ENCODE measurements at places on chromosomes 5 and 9. TPM values are rescaled to one million over a fixed set of nuclear protein-coding genes. Genes with fewer than 3 reads are reported as not detected.

Gene EGFL7
- 54.2 TPM for total RNA-seq

DNA sequence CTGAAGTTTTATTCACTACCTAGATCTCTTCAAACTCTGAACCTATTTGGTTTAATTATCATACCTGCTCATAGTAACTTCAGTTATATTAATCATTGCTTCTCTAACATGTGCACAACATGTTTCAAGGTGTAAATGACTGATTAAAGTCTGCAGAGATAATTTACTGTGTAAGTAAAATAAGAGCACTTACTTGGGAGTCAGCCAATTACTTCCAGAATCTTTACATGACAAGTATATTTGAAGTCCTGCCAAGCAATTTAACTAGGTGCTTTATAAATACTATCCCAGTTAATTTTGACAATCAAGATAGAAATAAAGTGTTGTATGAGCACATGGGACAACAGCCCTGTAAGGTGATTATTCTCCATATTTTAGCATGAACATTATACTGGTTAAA, 109.9 kb downstream of the RFX3 start:
- DNase-seq = no peak
- H3K4me3 ChIP-seq = no peak overlapping the region
- H3K4me1 ChIP-seq = no peaks in the 10 kb centered on the region
- no peaks in the 10 kb centered on the region for H3K27me3 ChIP-seq
- H3K36me3 ChIP-seq = no peaks in the 10 kb centered on the region

Gene PCDHB12
- total RNA-seq = 1.1 TPM

Gene DDX4
- not detected for total RNA-seq

DNA sequence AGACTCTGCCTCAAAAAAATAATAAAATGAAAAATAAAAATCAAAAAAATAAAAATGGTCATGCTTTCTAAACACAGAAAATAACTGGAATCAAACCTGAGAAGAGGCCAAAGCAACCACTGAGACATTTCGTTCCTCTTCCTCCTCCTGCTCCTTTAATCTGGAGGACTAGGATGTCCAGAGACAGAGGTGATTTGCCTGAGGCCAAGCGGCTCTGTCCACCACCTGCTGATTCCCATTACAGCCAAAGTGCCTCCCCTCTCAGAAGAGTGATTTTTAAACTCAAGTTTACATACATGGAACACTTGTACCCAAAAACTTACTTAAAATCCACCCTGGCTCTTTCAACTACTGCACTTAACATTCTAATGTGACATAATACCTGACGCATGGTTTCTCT, 65.6 kb downstream of the TLE1 start:
- H3K27me3 ChIP-seq = no peaks in the 10 kb centered on the region
- no peaks in the 10 kb centered on the region for H3K4me1 ChIP-seq
- no peak overlapping the region for H3K27ac ChIP-seq
- no peak overlapping the region for H3K4me3 ChIP-seq

DNA sequence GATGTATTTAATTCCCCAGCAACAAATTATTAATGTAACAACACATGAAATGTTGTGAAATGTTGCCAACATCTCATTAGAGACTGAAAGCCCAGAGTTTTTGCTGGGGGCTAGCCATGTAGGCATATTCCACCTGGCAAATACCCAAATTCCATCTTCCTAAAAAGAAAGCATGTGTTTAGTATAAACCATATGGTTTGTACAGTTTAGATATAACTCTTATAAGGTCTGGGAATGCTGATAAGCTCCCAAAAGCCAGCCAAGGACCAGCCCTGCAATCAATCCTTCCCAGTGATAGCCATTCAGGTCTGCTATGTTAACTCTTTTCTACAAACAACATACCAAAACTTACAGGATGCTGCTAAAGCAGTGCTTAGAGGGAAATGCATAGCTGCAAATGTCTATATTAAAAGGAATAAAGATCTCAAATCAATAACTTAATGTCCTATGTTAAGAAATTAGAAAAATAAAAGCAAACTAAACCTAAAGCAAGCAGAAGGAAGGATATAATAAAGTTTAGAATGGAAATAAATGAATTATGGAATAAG, 158.9 kb downstream of the AUH start:
- H3K27me3 ChIP-seq = no peaks in the 10 kb centered on the region
- H3K4me3 ChIP-seq = no peak overlapping the region
- H3K4me1 ChIP-seq = peaks cover 26% of the 10 kb centered on the region
- DNase-seq = no peak
- H3K36me3 ChIP-seq = no peaks in the 10 kb centered on the region
- no peak overlapping the region for H3K27ac ChIP-seq

DNA sequence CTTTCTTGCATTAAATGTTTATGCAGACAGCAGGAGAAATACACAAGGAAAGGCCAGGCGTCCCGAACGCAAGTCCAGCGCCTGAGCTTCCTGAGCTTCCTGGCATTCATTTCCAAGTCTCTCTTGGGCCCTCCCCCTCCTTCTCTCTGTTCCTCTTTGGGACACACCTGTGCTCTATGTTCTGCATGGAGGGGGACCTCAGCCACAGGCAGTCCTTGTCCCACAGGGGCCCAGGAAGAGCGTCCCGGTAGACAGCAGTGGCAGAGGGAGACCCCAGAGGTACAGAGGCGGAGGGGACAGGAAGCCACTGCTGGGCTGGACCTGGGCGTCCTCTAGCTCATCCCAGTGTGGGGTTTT, 221.3 kb downstream of the C9orf50 start:
- H3K27me3 ChIP-seq = no peaks in the 10 kb centered on the region
- H3K4me1 ChIP-seq = no peaks in the 10 kb centered on the region
- H3K4me3 ChIP-seq = no peak overlapping the region
- DNase-seq = peak; percentile 6
- no peaks in the 10 kb centered on the region for H3K36me3 ChIP-seq
- no peak overlapping the region for H3K27ac ChIP-seq

- no peaks in the 10 kb centered on the region for H3K4me1 ChIP-seq
- H3K27me3 ChIP-seq = peaks cover 7% of the 10 kb centered on the region
Observed at GRCh38 chr5:141040771-141041426, 10.3 kb upstream of the PCDHB1 start.

Gene SOX30
- total RNA-seq = not detected

Gene AMBP
- total RNA-seq = 2,228 TPM

DNA sequence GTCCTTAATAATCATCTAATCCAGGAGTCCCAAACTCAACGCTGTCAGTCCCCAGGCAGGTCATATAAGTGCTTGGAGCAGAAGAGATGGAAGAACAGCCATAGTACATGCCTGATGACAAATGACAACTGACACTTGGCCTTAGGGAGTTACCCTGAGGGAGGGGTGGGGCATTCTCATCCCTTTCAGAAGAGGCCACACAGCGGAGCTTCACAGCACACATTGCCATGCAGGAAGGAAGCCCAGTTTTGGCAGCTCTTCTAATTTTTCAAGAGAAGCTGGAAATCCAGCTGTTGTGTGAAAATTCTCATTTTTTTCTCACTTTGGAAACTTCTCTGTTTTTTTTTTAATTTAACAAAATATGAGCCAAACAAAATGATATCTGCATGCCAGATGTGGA, 89.0 kb downstream of the ASTN2 start:
- no peak overlapping the region for H3K4me3 ChIP-seq
- no peak overlapping the region for H3K27ac ChIP-seq
- H3K27me3 ChIP-seq = no peaks in the 10 kb centered on the region

GRCh38 chr5:125065741-125066140, 319.3 kb upstream of the ZNF608 start:
- DNase-seq = no peak
- no peak overlapping the region for H3K4me3 ChIP-seq
- H3K36me3 ChIP-seq = no peaks in the 10 kb centered on the region
- H3K27ac ChIP-seq = no peak overlapping the region

DNA sequence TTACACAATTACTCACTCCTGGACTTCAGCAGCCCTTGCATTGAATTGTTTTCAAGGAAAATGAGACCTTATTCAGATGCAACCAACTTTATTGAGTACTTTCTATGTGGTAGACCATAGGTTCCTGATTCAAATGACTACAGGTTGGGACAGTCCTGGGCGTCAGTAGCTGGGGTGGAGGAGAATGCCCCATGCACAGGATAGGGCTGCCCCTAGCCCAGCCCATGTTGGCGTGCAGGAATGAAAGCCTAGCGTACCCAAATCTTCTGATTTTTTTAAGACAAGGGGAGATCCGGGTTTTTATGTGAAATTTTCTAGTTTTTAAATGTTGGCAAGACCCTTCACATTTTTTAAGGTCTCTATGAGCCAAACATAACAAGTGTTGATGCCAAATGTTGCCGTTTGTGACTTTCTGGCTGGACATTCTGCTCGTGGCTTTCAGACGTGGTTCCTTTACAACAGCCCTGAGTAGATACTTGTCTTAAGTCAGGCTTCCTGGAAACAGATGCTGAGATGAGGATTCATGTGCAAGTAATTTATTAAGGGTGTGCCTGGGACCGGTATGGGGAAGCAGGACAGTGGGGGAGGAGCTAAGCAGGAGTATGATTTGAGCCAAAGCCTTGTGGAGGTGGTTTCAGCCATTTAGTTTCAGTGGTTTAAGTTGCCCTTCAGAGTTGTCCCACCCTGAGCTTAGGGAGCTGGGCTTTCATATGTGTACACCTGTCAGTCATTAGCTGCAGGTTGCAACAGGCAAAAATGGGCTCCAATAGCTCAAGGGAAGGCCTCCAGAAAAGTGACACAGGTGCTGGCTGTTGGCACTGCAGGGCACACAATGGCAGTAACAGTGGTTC, 154.1 kb downstream of the NTRK2 start:
- H3K4me1 ChIP-seq = no peaks in the 10 kb centered on the region
- H3K4me3 ChIP-seq = no peak overlapping the region
- no peaks in the 10 kb centered on the region for H3K27me3 ChIP-seq
- no peak overlapping the region for H3K27ac ChIP-seq
- DNase-seq = no peak
- H3K36me3 ChIP-seq = no peaks in the 10 kb centered on the region

Data from right lobe of liver (tissue), 6 donors.